ENCODE measurements at places on chromosomes 11 and 22. TPM values are rescaled to one million over a fixed set of nuclear protein-coding genes. Genes with fewer than 3 reads are reported as not detected.

DNA sequence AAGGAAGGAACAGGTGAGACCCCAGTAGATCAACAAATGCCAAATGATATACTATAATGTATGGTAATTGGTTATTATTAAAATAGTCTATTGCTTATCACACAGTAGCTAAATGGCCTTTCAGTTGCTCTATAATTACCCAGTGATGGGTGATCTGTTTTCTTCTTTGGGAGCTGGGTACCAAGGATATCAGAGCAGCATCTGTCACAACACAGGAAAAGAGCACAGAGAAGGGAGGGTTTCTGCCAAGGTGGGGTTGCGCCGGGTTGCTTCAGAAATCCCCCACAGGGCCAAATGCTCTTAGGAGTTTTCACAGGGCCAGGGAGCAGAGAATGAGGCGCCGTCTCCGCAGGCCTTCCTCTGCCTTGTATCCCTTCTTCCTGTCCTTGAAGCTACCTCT lies 469.4 kb downstream of the INSC start:
- H3K27me3 ChIP-seq = no peaks in the 10 kb centered on the region
- peaks cover 13% of the 10 kb centered on the region for H3K4me1 ChIP-seq
- H3K27ac ChIP-seq = peak overlapping the region; percentile 17
- H3K4me3 ChIP-seq = no peak overlapping the region
- no peak for DNase-seq

GRCh38 chr11:92962446-92962845 lies 7.0 kb upstream of the MTNR1B start:
- no peak overlapping the region for H3K4me3 ChIP-seq
- H3K36me3 ChIP-seq = no peaks in the 10 kb centered on the region
- H3K4me1 ChIP-seq = 0 out of 2 replicates have a peak, but pooled peaks cover 2% of the 10 kb centered on the region
- H3K27me3 ChIP-seq = peaks cover 9% of the 10 kb centered on the region

- no peaks in the 10 kb centered on the region for H3K36me3 ChIP-seq
- H3K27ac ChIP-seq = no peak overlapping the region
- no peaks in the 10 kb centered on the region for H3K4me1 ChIP-seq
- H3K4me3 ChIP-seq = no peak overlapping the region
- H3K27me3 ChIP-seq = no peaks in the 10 kb centered on the region
These were observed 84.4 kb downstream of the OR5AK2 start for GRCh38 chr11:57073128-57073527.

DNA sequence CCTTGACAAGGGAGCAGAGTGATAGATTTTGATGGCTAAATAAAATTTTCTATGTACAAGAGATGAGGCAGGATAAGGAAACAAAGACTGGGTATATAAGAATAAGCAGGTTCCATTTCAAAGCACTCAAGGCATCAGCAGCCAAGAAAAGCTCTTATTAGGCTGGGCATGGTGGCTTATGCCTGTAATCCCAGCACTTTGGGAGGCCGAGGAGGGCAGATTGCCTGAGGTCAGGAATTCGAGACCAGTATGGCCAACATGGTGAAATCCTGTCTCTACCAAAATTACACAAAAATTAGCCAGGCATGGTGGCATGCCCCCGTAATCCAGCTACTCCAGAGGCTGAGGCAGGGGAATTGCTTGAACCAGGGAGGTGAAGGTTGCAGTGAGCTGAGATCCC lies 563.4 kb upstream of the CCDC179 start:
- peaks cover 3% of the 10 kb centered on the region for H3K4me1 ChIP-seq
- no peak overlapping the region for H3K27ac ChIP-seq
- no peaks in the 10 kb centered on the region for H3K36me3 ChIP-seq
- H3K4me3 ChIP-seq = no peak overlapping the region
- H3K27me3 ChIP-seq = no peaks in the 10 kb centered on the region

Gene KDM4D
- 2.4 TPM for total RNA-seq

DNA sequence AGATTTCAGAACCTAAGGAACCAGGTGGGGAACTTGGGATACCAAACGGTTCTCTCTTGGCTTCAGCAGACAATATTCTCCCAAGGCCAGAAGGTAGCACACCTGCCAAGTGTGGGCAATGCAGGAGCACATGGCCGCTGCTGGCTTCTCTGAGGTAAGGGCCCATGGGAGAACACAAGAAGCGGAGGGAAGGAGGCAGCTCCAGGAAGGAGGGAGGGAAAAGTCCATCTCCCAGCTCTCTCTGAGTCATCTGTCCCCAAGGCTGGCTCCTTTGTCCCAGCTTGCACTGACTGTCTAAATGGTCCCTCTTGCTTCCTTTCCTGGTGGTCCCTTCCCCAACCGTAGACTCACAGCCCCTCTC lies 557.9 kb upstream of the CADM1 start:
- peaks cover 32% of the 10 kb centered on the region for H3K4me1 ChIP-seq
- no peak for DNase-seq
- no peaks in the 10 kb centered on the region for H3K36me3 ChIP-seq
- peaks cover 57% of the 10 kb centered on the region for H3K27me3 ChIP-seq
- H3K27ac ChIP-seq = no peak overlapping the region

- DNase-seq = no peak
- no peak overlapping the region for H3K27ac ChIP-seq
- no peaks in the 10 kb centered on the region for H3K27me3 ChIP-seq
- no peaks in the 10 kb centered on the region for H3K36me3 ChIP-seq
These were observed 27.5 kb downstream of the TBC1D22A start for GRCh38 chr22:46789992-46790391.
